ENCODE measurements at places on chromosomes 6 and 20.

DNA sequence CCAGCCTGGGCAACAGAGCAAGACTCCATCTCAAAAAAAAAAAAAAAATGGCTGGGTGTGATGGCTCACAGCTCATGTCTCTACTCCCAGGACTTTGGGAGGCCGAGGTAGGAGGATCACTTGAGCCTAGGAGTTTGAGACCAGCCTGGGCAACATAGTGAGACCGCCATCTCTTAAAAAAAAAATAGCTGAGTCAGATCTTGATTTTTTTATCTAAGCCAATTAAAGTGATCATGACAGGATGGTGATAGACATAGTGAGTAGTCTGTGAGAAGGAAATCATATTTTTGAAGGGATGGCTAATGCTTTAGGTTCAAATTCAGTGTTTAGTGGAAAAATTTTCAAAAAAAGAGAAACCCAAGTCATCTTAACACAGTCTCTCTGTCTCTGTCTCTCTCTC is 114.6 kb upstream of the JARID2 start:
- no peak for DNase-seq

GRCh38 chr20:35355372-35355771 is 56.4 kb downstream of the UQCC1 start:
- DNase-seq = no peak

- no peak for DNase-seq
These were observed 33.5 kb downstream of the WRNIP1 start for GRCh38 chr6:2798586-2799134.

DNA sequence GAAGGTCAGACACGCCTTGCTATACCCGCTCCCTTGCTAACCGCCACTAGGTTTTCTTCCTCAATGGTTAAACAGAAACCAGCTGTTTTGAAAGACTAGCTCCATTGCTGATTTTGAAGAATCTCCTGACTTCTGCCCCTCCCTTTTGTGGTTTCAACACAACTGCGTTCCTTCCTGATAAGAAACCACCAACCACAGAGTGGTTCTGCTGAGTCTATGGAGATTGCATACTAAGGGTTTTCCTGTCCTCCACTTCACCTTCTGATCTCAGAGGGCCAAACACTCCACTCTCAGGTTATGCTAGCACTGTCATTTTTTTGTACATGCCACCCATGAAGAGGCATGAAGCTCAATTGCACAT is 207.9 kb downstream of the MYLK4 start:
- DNase-seq = no peak

- no peak for DNase-seq
These were observed 23.3 kb downstream of the MTFR2 start for GRCh38 chr6:136226674-136227377.

DNA sequence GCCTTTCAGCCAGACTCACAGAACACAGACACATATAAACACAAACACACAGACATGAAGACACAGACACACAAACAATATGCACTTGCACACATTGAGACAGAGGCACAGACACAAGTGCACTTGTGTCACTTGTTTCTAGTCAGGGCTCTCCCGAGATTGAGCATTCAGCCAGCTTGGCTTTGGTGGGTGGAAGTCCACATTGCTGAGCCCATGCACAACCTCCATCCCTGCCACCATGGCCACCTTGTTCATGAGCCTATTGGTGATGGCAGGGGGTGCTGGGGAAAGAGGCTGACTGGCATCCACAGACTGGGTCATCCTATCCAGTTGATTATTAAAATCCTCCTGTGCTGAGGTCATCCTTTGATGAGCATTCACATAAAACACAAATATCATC is 11.5 kb upstream of the CST7 start:
- DNase-seq = no peak

GRCh38 chr20:48686238-48687116 is 141.3 kb downstream of the PREX1 start:
- DNase-seq = no peak

GRCh38 chr20:49187330-49187850 is 744 bp downstream of the STAU1 start:
- DNase-seq = peak; percentile 33

DNA sequence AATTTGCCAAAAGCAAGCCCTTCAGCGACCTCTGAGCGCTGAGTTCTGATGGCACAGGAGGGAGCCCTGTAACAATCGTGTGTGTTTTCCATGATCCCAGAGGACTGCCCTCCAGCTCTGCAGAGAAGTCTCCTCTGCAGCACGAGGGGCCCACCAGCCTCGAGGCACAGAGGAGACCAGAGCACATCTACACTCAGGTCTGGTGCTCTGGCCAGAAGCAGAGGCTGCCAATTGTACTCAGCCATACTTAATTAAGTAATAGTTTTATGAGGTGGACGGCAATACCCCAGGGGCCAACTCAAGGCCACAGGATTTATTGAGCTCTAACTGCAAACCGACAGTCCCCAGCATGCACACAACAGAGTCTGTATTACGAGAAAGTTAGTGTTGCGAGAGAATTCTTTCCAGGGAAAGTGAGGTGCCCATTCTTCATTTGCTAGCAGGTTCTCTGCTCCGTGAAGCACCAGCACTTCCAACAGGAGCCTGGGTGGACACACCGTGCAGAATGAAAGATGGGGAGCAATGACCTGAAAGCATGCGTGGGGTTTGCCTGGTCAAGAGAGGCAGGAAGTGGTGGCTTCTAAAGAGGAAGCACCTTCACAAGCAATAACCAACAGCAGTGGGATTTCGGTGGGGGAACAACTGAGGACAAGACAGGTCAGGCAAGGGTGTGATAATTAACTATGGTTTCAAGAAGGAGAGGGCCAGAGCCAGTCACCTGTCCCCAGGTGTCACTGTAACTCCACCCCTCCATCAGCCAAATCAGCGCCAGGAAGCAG is 92.8 kb upstream of the FOXC1 start:
- no peak for DNase-seq

GRCh38 chr6:93574299-93574698 is 154.9 kb upstream of the EPHA7 start:
- DNase-seq = no peak

DNA sequence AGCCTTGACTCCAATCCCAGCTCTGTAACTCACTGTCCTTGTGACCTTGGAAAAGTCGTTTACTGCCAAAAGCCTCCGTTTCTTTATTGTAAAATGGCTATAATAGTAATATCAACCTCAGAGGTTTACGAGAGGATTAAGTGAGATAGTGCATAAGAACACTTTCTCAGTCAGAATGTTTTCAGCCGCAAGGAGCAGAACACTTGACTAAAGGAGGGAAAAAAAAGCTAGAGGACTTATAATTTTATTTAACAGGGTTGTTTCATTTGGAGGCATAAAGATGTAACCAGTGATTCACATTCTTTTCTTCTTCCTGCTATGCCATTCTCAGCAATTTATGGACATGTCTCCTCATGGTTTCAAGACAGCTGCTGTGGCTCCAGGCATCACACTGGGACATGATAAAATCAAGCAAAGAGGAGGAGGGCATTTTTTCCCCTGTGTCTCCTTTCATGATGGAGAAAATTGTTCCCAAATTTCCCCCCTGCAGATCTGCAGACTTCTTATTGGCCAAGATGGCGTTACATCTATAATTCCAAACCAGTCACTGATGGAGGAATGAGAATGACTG is 143.0 kb upstream of the PTPN1 start:
- DNase-seq = no peak

DNA sequence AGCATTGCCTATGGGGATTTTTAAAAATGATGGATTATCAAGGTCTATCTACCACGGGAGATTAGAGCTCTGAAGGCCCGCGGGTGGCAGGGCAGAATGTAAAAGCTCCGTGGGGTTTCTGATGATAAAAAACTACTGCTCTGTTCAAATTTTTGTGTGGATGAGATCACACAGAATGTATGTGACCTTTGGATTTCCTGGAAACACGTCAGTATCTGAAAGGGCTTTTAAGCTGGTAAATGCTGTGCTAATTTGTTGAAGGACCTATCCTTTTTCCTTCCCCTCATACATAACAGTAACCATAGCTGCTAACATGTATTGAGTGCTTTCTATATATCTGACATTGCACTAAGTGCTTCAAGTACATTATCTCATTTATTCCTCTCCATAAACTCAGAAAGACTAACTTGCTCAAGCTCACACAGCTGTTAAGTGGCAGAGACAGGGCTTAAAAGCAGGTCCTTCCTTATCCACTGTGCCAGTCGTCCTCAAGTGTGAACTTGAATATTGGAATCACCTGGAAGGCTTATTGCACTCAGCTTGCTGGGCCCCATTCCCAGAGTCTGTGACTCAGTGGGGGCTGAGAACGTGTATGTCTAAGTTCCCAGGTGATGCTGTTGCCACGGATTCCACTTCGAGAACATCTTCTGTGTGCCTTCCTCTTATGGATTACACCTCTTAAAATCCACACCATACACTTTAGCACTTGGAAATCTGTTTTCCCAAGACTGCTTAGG is 1.9 kb upstream of the TMEM242 start:
- DNase-seq = no peak

DNA sequence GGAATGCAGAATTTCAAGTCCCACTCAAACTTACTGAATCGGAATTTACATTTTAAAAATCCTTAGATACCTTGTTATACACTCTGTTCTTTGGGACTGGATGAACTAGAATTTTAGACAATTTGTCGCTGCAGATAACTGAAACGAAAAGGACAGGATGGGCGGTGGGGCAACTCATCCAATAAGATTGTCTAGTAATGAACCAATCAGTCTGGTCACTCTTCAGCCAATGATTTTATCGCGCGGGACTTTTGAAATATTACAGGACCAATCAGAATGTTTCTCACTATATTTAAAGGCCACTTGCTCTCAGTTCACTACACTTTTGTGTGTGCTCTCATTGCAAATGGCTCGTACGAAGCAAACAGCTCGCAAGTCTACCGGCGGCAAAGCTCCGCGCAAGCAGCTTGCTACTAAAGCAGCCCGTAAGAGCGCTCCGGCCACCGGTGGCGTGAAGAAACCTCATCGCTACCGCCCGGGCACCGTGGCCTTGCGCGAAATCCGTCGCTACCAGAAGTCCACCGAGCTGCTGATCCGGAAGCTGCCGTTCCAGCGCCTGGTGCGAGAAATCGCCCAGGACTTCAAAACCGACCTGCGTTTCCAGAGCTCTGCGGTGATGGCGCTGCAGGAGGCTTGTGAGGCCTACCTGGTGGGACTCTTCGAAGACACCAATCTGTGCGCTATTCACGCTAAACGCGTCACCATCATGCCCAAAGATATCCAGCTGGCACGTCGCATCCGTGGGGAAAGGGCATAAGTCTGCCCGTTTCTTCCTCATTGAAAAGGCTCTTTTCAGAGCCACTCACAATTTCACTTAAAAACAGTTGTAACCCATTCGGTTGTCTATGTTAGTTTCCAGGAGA is 41.9 kb upstream of the HFE start:
- peak; percentile 87 for DNase-seq

- no peak for DNase-seq
These were observed 133.4 kb upstream of the DTNBP1 start for GRCh38 chr6:15796130-15796771.
